NCI-H187 treated with DMSO at 0.1 percent for 48 hours (cell line): ENCODE measurements at places on chromosomes 1 and 21.

- DNase-seq: no peak
These were observed 18.6 kb upstream of the PAX7 start for GRCh38 chr1:18612073-18612472.

- no peak for DNase-seq
These were observed 12.8 kb downstream of the ZNF678 start for GRCh38 chr1:227576189-227576588.

DNA sequence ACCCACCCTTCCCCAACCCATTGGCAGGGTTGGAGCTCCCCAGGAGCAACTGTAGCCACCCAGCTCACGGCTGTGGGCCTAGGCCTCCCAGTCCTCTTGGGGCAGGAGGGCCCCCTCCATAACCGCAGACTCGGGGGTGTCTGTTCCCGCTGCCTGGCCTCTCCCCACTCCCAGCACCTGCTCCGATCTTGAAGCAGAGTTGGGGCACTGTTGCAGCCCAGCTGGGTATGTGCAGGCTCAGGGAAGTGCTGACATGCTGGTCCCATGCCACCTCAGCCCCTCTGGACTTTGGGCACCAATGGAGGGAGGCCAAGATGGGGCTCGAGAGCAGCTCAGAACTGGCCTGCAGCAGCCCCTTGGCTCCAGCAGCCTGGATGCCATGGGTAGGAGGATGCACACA is 54.8 kb upstream of the KRTAP11-1 start:
- no peak for DNase-seq

GRCh38 chr21:44732956-44733355 is 21.6 kb upstream of the TSPEAR start:
- DNase-seq: no peak

DNA sequence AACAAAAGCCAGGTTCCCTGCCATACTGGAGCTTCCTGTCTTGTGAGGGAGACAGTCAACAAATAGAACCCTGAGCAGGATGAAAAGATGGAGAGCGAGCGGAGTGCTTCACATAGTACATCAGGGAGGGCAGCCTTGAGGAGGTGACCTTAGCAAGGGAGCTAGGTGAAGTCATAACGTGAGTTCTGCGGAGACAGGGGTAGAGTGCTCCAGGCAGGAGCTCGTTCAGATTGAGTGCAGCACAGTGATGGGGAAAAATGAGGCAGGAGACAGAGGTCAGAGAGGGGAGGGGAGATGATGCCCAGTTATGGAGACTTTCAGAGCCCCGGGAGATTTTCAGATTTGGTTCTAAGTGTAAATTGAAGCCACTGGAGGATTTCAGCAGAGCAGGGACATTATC is 15.3 kb upstream of the CLIC6 start:
- DNase-seq: no peak

DNA sequence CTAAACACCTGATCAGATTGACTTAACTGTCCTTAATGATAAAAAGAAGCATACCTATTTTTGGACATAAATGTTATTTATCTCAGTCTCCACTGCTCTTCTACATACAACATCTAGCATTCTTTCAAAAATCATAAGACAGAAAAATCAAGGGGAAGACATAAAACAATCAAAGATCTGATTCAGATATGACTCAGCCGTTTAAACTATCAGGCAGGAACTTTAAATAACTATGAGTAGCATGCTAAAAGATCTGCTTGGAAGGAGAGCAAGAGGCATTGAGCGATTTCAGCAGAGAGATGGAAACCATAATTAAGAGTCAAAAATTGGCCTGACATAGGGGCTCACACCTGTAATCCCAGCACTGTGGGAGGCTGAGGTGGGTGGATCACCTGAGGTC is 27.2 kb upstream of the SLC22A15 start:
- no peak for DNase-seq

DNA sequence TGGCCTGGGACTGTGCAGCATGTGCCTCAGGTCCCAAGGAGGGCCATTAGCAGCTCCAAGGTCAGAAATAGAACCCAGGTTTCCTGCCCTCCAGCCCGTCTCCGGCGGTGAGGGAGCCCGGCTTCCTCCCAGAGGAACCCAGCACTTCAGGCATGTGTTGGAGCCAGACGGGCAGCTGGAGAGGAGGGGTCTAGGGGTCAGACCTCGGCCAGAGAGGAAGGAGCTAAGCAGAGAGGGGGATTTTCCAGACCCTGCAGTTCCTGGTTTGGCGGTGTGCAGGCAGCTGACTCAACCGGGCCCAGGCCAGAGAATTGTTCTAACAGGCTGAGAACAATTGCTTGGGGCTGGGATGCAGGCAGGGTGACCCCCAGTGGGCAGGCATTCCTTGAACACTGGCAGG is 37.1 kb downstream of the HSPG2 start:
- no peak for DNase-seq

- no peak for DNase-seq
These were observed 432.9 kb downstream of the PLA2G4A start for GRCh38 chr1:187261637-187262036.

- no peak for DNase-seq
These were observed 216.3 kb upstream of the NR5A2 start for GRCh38 chr1:199811163-199811562.

DNA sequence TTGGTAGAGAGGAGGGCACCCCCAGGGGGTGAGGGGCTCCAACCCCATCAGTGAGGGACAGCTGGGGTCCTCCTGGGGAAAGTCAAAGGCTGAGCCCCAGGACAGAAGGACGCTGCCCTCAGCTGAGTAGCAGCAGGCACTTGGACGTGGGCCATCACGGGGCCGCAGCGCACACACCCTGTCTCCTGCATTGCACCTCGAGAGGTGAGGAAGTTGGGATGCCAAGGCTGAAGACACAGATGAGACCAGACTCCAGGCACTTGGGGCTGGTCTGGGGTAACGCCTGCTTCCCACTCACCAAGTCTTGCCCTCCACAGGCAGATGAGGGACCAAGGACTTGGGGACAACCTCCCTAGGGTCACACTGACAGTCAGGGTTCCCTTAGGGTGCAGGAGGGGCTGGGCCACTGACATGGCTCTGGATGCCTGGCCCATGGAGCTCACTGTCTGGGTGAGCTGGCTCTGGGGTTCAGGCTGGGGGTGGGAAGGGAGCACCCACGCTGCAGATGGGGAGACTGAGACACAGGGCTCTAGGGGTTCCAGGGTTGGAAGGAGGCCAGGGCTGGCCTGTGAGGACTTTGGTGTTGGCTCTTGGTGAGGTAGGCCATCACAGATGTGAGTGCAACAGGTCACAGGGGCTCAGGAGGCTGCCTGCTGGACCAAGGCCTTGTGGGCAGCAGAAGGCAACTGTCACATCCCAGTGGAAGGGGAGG is 16.6 kb upstream of the ZNF678 start:
- DNase-seq: no peak
